ENCODE measurements at places on chromosomes 1 and 21.

GRCh38 chr1:238324211-238324864 is 433.6 kb upstream of the ZP4 start:
- no peak for DNase-seq

GRCh38 chr1:151902858-151903257 is 6.5 kb downstream of the THEM4 start:
- DNase-seq: no peak

- no peak for DNase-seq
Observed at GRCh38 chr1:209607102-209607794, 23.7 kb downstream of the CAMK1G start.

DNA sequence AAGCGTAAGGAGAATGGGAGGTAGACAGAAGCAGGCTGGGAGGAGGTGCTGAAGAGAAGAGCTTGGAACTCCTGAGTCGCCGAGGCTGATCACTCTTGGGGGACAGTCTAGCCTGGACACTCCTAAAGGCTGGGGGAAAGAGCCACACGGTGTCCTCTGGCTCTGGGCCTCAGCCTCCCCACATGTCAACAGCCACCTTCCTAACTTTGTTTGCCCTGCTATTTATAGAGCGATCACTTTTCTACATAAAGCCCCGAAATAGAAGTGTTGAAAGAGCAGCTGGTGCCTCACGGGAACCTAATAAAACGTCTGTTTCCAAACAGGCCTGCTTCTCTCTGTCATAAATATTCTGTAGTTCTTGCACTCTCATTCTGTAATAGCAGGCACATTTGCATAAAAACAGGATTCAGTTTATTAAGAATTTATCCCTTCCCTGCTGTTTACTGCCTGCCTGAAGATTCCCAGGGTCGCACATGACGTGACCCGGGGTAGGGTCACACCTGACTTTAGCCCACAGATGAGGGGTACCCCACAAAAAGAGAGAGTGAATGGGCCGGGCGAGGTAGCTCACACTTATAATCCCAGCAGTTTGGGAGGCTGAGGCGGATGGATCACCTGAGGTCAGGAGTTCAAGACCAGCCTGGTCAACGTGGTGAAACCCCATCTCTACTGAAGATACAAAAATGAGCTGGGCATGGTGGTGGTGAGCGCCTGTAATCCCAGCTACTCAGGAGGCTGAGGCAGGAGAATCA is 212.5 kb downstream of the TOMM20 start:
- DNase-seq: no peak

DNA sequence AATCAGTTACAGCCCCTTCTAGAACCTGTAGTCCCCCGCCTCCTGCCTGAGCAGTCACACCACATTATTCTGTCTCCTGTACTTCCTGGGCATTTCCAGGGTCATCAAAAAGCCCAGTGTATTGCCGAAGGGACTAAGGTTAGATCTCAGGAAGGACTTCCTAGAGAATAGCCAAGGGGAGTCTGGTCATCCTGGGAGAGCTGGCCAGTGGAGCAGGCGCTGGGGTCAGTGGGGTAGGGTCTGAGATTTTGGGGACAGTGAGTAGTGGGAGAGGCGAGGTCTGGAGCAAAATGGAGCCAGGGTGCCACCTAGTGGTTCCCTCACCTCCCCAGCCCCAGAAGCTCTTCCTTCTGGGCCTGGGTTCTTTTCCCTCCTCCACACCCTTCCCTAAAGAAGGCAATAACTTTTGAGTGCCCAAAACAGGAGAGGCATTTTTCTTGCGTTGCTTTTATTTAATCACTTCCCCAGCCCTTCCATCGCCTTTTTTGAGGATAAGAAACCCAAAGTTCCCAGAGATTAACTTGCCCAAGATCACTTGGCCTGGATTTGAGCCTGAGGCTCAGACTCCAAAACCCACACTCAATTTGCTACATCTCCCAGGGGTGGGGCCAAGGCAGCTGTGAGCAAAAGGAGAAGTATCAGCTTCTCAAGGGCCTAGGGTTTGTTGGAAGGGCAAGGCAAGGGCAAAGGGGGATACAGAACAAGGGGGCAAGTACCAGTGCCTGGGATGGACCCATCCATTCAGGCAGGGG is 7.3 kb upstream of the PMVK start:
- DNase-seq: no peak

- no peak for DNase-seq
Observed at GRCh38 chr1:2819429-2819828, 17.9 kb upstream of the TTC34 start.

DNA sequence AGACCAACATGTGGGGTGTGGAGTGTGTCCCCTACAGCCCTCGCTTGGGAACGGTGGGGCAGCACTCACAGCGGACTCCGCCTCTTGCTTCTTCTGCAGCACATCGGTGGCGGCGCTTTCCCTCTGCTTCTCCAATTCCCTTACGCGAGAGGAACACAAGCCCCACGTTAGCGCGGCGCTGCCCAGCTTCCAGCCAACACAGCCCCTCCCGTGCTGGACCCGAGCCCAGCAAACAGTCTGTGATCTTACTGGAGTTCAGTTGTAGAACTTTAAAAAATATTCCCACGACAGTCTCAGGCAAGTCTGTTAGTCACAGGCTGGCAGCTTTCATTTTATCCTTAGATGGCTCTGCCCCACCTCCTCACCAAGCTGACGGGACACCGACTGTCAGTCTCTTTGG is 13.6 kb downstream of the THAP3 start:
- DNase-seq: no peak

DNA sequence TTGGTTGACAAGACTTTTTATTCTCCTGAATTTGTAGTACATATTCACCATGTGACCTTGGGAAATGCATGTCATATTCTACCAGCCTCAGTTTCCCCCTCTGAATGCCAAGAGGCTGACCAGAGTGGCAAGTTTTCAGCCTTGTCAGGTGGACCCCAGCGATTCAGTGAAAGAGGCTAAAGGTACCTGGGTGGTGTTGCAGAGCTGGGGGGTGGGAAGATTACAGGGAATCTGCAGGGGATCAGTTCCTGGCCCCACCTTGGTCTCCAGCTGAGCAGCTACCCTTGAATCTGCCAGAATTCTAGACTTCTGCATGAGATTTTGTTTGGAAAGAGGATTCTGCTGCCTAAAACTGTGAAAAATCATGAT is 27.9 kb upstream of the KCNA2 start:
- no peak for DNase-seq

- no peak for DNase-seq
Observed at GRCh38 chr1:160704250-160704649, 7.4 kb downstream of the CD48 start.

GRCh38 chr1:226684026-226684425 is 55.1 kb downstream of the ITPKB start:
- no peak for DNase-seq

- DNase-seq: no peak
Observed at GRCh38 chr21:46113497-46114176, 15.7 kb downstream of the COL6A2 start.

GRCh38 chr1:201219481-201220387 is 29.1 kb downstream of the IGFN1 start:
- no peak for DNase-seq

- no peak for DNase-seq
Observed at GRCh38 chr1:178646821-178647220, 78.2 kb upstream of the RALGPS2 start.

- peak; percentile 83 for DNase-seq
Observed at GRCh38 chr1:161196521-161197451, 2.1 kb downstream of the ADAMTS4 start.

GRCh38 chr1:41044187-41044586 is 22.7 kb upstream of the SLFNL1 start:
- no peak for DNase-seq

DNA sequence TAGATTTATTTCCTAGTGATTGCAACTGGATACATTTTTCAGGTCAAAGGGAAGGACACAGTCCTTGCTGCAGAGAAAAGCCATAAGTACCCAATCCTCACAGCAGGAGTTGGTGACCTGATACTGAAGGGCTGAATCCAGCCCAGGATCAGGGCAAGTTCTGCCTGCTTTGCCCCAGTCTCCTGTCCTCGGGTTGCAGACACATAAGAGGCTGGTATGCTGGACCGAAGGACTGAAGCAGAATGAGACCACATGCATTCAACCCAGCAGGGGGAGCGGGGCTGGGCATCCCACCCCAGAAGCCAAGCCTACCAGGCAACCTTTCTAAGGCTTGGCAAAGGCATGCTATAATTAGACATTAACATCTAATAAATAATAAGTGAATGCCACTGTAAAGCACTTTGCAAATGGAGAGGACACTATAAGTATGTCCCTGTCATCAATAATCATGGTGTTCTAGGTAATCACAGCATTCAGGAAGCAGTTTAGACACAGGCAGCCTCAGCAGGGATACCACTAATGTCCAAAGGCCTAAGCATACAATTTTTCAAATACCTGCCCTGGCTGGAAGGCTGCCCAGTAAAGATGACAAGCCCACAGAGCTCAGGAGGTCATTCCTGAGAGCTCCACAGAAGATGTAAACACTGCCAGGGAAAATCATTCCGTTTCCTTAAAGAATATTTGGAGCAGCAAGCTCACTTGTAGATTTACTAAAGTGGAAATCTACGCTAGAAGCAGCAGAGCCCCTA is 47.6 kb downstream of the KRTAP19-8 start:
- DNase-seq: no peak

- DNase-seq: no peak
Observed at GRCh38 chr1:199585392-199585791, 442.1 kb upstream of the NR5A2 start.

DNA sequence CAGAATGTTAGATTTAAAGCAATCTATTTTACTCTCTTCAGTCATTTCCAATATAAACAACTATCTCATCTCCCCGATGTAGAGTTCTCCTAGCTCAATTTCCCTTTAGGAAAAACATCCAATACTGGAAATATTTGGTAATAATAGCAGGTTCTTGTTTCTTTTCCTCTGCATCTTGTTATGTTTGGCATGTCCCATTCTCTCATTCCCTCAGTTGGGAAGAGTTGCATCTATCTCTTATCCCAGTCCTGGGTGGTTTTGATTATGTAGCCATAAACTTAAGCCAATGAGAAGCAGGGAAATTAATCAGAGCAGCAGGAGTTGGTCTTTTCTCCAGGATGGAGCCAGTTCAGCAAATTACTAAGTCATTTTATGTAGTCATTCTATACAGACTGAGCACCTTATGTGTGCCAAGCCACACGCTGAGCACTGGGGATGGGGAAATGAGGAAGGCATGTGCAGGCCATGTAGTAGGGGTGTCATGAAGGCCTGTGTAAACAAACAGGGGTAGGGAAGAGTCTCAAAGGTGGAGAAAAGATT is 418.2 kb upstream of the NFIA start:
- DNase-seq: no peak

- no peak for DNase-seq
Observed at GRCh38 chr1:113792986-113793385, 19.3 kb downstream of the RSBN1 start.

- no peak for DNase-seq
Observed at GRCh38 chr1:7628273-7628672, 142.8 kb upstream of the VAMP3 start.

GRCh38 chr1:153697191-153698019 is 18.9 kb downstream of the NPR1 start:
- DNase-seq: no peak

DNA sequence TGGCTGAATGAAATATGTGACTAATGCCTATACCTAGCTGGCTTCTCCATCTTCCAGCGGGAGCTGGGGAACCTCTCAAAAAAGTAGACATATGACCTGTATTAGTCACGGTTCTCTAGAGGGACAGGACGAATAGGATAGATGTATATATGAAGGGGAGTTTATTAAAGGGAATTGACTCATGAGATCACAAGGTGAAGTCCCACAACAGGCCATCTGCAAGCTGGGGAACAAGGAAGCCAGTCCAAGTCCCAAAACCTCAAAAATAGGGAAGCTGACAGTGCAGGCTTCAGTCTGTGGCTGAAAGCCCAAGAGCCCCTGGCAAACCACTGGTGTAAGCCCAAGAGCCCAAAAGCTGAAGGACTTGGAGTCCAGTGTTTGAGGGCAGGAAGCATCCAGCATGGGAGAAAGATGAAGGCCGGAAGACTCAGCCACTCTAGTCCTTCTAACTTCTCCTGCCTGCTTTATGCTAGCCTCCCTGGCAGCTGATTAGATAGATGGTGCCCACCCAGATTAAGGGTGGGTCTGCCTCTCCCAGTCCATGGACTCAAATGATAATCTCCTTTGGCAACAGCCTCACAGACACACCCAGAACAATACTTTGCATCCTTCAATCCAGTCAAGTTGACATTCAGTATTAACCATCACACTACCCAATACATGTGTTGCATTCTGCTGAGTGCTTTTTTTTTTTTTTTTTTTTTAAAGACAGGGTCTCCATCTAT is 19.6 kb downstream of the OLIG1 start:
- no peak for DNase-seq

DNA sequence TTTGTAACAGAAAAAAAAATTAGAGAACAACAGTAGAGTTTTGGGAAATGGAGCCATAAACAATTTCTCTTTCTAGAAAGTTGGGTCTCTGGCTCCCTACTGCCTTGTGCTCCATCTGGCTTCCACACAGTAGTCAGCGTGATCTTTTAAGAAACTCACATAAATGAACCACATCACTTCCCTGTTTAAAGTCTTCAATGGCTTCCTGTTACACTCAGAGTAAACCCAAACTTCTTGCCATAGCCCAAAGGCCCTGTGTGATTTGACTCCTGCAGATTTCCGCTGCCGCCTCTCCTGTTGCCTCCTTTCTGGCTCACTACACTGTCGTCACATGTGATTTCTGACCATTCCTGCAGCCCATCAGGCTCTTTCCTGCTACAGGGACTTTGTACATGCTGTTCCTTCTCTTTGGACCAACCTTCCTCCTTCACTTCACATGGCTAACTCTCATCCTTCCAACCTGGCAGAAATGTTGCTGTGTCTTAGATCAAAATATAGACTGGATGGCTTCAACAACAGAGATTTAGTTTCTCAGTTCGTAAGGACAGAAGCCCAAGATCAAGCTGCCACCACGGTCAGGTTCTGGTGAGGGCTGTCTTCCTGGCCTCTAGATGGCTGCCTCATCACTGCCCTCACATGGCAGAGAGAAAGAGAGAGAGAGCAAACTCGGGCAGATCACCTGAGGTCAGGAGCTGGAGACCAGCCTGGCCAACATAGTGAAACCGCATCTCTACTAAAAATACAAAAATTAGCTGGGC is 34.0 kb downstream of the OPRD1 start:
- DNase-seq: no peak

DNA sequence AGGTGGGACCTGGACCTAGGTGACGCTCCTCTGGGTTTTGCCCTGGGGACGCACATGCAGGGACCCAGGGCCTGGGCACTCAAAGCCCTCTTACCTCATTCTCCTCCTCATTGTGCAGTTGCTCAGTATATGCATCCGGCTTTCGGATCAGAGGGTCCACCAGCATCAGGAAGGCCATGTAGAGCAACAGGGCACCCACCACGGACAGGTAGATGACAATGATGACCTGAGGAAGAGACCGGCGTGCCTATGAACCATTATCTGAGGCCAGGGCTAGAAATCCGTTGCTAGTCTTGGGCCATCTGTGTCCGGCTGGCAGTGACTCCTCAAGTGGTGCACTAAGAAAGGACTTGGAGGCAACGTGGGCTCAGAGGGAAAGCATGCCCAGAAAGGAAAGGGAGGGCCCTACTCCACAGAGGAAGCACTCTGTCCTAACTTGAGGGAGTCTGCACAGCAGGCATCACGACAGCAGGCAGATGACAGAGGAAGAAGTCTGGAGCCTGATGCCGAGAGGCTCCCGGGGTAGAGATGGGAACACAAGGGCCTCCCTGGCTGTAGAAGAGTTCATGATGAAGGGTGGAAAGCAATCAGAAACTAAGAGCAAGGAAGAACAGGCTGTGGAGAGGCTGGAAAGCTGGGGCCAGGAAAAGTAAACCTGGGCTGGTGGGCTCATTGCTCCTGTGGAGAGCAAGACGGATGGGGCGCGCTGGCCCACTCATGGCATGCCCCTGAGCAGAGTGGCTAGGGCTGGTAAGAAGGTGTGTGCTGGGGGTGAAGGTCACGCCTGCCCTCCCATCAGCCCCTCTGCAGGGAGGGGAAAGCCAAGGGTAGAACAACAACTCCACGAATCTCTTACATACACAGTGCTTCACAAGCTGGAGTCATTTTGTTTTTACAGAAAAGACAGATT is 10.3 kb downstream of the TMEM9 start:
- no peak for DNase-seq
